ENCODE measurements at places on chromosomes 4 and X.

GRCh38 chrX:154596290-154596929 is 11.5 kb downstream of the CTAG1A start:
- DNase-seq, result no peak

DNA sequence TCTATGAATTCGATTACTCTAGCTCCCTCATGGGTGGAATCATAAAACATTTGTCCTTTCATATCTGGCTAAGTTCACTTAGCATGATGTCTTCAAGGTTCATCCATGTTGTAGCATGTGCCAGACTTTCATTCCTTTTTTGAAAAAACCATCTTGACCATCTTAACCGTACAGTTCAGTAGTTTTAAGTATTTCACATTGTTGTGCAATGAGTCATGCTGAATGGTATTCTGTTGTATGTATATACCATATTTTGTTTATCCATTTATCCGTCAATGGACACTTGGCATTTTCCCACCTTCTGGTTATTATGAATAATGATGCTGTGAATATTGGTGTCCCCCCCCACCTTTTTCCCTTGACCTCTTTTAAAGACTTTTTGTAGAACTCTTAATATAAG is 72.4 kb upstream of the TLR2 start:
- no peak for DNase-seq

DNA sequence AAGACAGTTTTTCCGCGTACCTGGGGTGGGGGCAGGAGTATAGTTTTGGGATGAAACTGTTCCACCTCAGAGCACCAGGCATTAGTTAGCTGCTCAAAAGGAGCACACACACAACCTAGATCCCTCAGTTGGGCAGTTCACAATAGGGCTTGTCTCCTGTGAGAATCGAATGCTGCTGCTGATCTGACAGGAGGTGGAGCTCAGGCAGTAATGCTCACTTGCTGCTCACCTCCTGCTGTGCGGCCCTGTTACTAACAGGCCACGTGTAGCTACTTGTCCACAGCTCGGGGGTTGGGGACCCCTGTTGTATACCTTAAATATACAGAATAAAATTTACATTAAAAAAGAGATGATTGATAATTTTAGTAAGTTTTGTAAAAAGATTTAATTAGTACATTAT is 191.5 kb downstream of the SLC7A11 start:
- DNase-seq, result no peak

GRCh38 chrX:133979641-133980230 is 5.7 kb downstream of the GPC3 start:
- DNase-seq, result no peak

DNA sequence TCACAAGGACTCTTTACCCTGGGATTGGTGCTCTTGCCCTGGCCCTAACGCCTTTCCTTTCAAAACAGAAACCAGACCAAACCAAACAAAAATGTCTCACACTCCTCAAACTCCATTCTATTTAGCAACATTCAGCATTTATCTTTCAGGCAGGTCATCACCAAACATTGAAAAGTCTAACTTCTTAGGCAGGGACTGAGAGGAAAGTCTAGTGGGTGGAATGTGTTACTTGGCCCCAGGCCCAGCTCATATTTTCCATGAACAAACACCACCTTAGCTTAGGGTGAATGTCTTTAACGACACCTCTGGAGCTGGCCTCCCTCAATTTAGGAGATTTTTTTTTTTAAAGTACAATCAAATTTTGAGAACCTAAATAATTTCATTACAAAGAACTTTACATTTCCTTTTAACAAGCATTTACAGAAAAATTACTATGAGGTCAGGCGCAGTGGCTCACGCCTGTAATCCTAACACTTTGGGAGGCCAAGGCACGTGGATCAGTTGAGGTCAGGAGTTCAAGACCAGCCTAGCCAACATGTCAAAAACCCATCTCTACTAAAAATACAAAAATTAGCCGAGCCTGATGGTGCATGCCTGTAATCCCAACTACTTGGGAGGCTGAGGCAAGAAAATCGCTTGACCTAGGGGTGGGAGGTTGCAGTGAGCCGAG is 10.2 kb upstream of the N4BP2 start:
- no peak for DNase-seq

DNA sequence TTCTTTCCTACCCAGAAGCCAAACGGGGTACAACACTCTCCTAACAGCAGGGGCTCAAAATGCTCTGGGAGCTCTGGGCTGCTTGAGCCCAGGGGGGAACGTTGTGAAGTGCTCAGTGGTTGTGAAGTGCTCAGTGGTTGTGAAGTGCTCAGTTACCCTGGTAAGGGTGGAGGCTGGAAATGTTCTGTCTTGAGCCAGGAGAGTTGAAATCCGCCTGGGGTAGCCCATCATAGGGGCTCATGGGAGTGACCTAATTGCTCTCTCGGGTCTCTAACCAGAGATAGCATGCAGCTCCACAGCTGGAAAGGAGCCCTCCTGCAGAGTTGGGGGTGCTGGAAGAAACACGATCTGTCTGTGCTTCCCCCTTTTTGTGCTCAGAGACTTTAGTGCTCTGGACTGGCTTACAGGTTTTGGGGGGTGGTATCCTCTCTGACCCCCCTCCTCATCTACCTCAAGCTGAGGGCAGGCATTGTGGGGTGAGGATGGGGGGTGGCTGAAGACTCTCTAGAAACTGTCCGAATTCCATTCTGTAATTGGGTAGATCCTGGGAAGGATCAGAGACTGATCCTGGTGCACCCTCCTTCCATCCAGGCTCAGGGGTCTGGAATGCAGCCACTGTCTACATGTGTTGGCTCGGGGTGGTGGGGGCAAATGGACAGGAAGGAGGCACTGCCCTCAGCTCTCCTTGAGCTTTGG is 2.7 kb downstream of the EFNB1 start:
- no peak for DNase-seq

GRCh38 chr4:138927072-138927471 is 88.5 kb upstream of the NOCT start:
- no peak for DNase-seq

DNA sequence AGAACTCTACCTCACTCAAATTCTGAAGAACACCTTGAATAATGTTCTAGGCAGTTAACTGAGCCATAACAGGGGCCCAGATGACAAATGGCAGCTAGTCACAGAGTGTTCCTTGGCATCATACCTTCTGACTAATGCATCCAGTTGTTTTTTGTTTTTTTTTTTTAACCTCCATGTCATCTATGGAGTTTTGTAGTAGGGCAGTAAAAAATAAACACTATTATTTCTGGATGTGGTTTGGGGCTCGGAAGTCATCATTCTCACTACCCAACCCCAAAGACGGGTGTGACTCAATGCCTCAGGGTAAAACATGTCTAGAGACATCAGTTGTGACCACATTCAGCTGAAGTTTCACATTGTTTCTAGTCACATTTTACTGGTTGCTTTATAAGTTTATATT is 31.2 kb upstream of the MCF2 start:
- no peak for DNase-seq

- no peak for DNase-seq
Measured at GRCh38 chrX:29728639-29729038, 486.7 kb upstream of the MAGEB2 start.

DNA sequence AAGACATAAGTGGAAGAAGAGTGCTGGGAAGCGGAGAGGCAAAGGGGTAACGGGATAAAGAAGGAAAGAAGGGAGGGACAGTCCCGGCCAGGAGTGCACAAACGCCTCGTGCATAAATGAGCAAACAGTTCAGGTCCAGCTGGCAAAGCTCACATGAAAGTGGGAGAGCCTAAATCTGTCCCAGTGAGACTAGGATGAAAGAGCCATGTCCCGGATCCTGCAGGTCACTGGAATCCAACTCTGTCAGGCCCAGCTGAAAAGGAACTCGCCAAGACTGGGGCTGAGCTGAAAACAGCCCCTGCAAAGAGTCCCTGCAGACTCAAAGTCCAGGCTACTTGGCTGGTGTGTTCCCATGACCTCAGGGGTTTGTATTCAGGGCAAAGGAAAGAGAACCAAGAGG is 38.0 kb upstream of the CRMP1 start:
- no peak for DNase-seq

DNA sequence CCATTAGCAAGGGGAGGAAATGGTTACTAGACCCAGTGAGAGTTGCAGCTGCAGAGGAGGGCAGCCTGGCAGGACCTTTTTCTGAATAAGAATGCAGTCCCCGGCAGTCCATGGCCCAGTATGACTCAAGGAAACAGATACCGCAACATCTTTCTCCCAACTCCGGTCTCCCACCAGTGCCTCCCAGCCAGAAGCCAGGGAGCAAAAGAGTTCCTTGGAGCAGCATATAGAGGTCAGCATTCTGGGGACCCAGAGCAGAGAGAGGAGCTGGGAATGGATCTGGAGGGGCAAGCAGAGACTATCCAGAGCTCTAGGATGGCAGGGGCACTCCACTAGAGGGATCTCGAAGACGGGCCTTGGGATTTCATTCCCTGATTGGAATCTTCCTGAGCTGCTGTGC is 339.2 kb upstream of the AADAT start:
- DNase-seq, result no peak

GRCh38 chr4:153634738-153635353 is 49.2 kb upstream of the TLR2 start:
- peak; percentile 4 for DNase-seq

DNA sequence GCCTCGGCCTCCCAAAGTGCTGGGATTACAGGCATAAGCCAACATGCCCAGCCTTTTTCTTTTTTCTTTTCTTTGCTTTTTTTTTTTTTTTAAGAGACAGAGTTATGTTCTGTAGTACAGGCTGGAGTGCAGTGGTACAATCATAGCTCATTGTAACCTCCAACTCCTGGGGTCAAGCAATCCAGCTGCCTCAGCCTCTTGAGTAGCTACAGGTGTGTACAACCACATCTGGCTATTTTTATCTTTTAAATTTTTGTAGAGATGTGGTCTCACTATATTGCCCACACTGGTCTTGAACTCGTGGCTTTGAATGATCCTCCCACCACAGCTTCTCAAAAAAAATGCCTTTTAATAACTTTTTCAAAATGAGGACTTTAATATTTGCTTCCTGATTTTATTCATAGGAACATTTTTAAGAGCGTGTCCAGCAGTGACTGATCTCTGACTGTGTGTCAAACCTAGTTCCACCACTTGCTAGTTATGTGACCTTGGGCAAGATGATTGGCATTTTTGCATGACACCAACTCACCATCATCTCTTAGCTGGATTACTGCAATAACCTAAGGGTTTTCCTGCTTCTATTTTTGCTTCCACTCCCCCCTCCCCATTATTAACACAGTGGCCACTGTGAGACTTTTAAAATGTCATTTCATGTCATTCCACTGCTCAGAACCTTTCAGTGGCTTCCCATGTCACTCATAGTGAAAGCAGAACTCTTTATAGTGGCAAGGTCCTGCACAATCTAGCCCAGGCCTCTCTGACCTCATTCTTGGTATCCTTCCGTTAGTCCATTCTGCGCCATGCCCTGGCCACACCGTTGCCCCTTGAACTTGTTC is 4.5 kb upstream of the TNIP3 start:
- no peak for DNase-seq

- no peak for DNase-seq
Measured at GRCh38 chr4:70914000-70914399, 11.8 kb downstream of the MOB1B start.

DNA sequence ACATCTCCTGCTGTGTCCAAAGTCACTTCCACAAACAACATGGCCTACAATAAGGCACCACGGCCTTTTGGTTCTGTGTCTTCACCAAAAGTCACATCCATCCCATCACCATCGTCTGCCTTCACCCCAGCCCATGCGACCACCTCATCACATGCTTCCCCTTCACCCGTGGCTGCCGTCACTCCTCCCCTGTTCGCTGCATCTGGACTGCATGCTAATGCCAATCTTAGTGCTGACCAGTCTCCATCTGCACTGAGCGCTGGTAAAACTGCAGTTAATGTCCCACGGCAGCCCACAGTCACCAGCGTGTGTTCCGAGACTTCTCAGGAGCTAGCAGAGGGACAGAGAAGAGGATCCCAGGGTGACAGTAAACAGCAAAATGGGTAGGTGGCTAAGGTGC is 123.9 kb downstream of the PDLIM5 start:
- no peak for DNase-seq

Measured in NCI-H446 (cell line).